Stimulated activated naive CD4-positive, alpha-beta T cell (primary cell): ENCODE measurements at places on chromosomes 3 and 15.

DNA sequence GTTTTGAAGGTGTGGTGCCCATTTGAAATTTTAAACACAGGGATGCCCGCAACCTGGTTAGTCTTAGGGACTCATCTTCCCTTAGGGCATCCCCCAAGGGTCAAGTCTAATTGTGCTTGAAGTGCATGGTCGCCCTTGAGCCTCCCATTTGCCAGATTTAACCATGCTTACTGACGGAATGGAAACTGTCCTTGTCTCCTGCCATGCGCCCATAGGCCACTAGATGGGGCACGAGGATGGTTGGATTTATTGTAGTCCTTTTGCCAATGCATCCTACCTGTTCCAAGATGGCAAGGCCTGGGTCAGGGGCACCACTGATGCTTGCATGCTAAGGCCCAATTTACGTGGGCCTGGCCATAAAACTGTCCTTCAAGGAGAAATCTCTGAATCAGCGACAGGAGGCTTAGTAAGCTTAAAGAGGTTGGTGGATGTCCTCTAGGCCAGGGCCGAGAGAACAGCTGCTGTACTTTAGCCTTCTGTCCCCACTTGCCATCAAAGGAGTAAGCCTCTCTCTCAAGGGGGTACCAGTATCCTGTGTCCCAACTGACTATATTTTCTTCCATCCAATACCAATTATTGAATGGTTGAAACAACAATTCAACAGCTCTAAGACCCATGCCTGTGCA lies 355.4 kb downstream of the OTOL1 start:
- DNase-seq: no peak

DNA sequence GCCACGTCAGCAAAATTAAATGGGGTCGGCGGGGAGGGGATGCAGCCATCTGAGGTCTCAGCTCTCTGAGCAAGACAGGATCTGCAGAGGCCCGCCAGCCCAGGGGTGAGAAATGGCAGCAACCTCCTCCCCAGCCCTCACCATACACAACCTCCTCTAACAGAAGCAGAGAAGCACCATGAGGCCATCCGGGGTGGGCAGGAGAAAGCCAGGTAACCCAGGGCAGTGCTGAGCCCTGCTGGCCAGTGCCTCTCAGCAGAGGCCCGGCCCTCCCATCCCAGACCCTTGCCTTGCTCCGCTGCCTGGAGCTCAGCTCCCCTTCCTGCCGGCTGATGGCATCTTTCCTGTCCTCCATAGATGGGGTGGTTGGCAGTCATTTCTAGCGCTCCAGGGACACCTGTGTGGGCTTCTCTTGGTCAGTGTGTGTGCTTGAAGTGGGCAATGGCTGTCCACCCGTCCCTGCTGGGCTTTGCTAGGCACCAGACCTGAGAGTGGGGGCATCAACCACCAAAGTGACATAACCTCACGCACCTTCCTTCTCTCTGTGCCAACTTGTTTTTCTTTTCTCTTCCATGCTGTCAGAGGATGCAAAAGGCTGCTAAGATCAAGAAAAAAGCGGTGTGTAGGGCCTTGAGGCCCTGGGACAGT lies 175.8 kb downstream of the NSMCE3 start:
- DNase-seq: no peak

GRCh38 chr15:86384186-86384585 lies 304.5 kb downstream of the AGBL1 start:
- no peak for DNase-seq

DNA sequence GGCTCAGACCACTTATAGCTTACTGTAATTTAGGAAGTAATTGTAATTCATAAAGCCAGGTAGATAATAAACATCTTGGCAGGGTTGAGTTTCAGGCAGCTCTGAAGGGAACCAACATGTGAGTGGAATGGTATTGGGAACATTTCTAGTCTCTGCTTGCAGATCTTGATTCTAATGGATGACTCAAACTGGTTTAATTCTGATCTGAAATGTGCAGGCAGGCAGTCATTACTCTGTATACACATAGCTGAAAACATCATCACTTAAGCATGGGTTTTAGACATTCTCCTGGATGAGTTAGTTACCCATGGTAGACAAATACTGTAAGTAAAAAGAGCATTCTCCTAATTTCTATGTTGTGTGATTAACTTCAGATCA lies 317.0 kb upstream of the TPRG1 start:
- no peak for DNase-seq

DNA sequence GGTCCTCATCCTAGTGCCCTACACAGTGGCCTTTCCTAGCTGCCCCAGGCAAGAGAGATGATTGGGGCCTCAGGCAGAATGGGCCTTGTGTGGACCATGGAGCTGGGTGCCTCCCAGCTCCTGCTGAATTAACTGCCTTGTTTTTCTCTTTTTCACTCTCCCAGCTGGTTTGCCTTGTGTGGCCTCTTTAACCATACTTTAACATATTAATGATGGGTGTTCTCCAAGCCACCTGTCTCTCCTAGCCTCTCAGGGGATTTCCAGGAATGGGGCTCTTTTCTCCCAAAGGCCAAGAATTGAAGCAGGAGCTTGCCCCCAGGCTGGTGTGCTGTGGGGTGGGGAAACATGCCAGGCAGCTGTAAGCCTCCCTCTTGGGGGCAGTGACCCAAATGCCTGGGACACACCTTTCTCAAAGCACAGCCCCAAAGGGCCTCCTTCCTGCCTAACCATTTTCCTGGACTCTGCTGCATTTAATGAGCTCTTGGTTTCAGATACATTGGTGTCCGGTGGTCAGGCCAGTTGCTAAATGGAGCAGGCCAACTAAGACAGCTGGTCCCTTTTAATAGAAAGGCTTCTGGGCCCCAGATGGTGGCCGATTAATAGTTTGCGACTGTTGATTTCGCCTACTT lies 5.6 kb downstream of the ALPK3 start:
- DNase-seq: no peak

DNA sequence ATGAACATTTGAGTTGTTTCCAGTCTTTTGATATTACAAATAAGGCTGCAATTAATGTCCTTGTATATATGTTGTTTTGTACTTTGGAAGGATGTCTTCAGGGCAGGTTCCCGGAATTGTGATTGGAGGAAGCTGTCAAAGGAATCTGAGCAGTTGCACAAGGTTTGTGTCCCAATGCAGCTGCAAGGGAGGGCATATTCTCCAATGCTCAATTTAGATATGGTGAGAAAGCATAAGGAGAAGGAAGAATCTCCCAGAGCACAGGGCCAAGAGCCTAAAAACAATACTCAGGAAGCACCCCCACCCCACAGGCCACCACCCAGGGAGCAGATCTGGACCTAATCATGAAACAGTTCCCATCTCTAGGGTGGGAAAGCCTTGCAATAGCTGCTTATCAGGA lies 228.0 kb upstream of the LRRFIP2 start:
- DNase-seq: no peak

DNA sequence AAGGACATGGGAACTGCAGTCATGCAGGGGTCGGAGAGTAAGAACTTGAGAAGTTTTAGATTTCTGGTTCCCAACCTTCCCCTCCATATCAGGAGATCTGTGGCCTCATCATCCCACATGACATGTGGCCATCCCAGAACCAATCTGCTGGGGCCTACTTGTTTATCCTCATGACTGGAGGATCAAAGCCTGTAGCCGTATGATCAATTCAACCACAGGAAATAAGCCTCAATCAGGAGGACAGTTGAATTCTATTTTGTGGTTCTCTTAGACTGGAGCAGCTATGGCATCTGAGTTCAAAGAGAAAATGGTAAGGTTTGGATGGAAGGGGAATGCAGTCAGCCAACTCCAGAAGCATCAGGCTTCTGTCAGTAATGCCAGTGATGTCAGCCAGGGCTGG lies 57.2 kb downstream of the IL16 start:
- no peak for DNase-seq

DNA sequence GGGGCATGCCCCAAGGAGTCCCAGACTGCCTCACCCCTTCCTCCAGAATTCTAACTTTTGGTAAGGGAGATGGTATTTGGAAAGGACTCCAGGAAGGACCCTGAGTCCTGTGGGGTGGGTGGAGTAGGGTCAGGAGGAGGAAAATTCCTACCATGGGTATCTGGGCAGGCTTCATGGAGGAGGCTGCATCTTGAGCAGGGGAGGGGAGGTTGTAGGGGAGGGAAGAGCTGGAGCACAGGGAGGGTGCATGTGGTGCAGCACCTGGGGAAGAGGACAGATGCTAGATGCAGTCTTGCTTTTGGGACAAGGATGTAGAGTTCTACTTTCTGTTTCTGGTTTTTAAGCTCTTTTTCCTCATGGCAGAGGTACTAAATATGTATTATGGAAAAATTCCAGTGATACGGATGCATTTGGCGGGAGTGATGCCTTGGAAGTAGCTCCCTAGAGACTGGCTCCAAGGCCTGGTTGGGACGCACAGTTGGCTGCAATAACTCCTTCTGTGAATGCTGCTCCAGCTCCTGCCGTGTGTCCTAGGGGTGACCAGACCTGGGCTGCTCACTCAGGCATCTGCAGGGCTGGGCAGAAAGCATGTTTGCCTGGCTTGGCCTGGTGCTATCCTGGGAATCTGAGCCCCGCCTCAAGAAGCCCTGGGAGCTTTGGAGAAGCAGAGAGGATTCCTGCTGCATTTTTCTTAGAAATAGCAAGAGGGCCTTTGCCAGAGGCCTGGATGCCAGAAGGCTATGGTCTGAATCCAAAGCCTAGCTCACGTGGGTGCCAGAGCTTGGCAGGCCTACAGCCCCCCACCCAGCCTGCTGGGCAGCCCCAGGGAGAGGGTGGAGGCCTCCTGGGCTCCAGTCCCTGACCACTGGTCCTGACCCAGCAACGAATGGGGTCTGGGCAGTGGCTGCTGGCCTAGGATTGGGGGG lies 10.1 kb downstream of the SEMA3F start:
- no peak for DNase-seq

- no peak for DNase-seq
Measured at GRCh38 chr3:124358156-124358555, 366.2 kb upstream of the ROPN1 start.

GRCh38 chr3:141151439-141151838 lies 80.2 kb upstream of the PXYLP1 start:
- DNase-seq: no peak

DNA sequence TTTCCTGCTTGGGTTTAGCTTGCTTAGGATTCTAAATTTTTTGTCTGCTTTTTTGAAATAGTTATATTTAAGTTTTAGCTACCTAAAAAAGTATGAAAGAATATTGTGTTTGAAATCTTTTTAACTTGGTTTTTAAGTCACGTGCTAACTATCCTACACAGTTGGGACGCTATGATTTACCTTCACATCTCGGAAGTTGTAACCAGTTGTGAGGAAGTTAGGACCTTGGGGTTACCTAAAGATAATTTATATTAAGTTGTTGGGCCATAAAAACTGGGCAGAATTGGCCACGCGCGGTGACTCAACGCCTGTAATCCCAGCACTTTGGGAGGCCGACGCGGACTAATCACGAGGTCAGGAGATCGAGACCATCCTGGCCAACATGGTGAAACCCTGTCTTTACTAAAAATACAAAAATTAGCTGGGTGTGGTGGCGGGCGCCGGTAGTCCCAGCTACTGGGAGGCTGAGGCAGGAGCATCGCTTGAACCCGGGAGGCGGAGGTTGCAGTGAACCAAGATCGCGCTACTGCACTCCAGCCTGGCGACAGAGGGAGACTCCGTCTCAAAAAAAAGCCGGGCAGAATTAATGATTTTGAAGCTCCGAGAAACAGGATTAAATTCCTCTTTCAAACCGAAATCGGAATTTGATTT lies 1.0 kb downstream of the ZFAND6 start:
- DNase-seq: no peak

DNA sequence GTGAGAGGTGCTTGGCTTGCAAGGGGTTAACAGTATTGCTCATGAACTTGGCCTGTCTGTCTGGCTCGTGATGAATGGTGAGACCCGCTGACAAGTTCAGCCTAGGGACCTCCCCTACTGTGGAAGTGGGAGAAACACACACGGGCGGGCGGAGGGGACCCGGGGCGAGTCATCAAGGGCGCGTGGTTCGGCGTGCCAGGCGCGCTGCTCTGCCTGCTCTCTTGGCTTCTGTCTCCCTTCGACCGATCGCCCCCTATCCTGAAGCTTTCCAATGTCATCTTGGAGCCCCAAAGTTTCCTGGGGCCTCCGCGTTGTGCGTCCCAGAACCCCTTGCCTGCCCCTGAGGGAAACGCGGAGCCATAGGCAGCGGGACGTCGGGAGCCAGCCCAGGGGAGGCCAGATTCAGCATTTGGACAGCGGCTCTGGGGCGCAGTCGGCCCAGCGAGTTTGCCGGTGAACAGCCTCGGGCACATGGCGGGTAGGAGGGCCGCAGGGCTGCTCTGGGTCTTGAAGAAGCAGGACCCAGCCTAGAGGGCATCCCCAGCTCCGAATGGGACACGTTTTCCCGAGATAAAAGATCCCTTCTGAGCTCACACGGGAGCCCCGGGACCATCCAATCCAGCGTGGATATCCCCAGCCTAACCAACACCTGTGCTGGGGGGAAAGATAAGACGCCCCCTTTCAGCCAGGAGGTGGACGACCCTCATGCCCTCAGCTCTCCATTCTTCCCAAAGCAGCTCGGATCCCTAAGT lies 27.0 kb upstream of the POLG start:
- DNase-seq: peak; percentile 44

DNA sequence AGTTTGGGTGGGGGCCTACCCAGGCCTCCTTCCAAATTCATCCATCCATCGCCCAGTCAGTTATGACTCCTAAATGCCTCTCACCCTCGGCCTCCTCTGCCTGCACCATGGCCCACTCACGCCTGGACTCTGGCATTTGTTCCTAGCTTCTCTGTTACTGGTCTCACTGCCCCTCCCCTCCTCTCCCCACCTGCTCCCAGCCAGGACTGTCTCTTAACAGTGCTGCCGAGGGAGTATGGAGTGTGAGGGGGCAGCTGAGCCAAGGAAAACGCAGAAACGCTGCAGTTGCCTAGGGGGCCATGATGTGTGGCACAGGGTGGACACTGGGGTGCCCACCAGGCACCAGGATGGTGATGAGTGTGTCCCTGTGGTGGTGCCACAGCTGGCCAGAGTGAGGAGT lies 3.1 kb downstream of the RCCD1 start:
- DNase-seq: no peak

DNA sequence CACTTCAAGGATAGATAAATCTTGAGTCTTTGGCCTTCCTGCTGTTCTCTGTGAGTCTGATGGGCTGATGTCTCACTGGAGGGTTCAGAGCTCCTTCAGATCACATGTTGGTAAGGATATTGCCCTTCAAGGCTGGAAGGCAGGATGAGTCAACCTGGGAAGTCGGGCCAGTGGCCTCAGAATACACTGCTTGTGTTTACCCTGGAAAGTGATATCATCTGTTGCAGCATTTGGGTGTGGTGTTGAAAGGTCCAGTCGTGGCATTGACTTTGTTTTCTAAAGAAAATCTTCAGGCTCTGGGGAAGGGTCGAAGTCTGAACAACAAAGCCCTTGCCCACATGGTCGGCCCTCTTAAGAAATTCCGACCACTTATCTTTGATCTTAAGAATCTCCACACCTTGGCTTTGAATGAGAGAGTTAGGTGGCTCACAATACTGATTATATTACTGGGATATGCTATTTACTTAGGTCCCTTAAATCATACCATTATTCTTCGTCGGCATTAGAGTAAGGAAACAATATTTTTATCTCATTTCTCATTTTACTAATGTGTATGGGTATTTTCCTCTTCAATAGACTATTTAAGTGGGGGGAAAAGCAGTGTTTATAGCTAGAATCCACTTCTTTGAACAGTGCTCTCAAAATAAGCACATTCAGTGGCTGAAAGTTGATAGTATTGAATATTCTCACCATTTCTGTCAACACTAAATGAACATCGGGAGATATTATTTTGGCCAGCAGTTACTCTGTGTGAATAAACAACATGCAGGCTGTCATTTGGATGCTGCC lies 303.9 kb upstream of the RASGRP1 start:
- no peak for DNase-seq

GRCh38 chr15:75090388-75090734 lies 67.0 kb downstream of the PPCDC start:
- DNase-seq: no peak

- DNase-seq: no peak
Measured at GRCh38 chr3:5190147-5190791, 2.8 kb downstream of the EDEM1 start.

- no peak for DNase-seq
Measured at GRCh38 chr3:61803983-61804382, 242.6 kb downstream of the PTPRG start.
